NCI-H510A treated with DMSO at 0.1 percent for 48 hours (cell line): ENCODE measurements at places on chromosomes 12 and 14.

GRCh38 chr12:115147916-115148315 lies 463.9 kb upstream of the TBX3 start:
- no peak for DNase-seq

DNA sequence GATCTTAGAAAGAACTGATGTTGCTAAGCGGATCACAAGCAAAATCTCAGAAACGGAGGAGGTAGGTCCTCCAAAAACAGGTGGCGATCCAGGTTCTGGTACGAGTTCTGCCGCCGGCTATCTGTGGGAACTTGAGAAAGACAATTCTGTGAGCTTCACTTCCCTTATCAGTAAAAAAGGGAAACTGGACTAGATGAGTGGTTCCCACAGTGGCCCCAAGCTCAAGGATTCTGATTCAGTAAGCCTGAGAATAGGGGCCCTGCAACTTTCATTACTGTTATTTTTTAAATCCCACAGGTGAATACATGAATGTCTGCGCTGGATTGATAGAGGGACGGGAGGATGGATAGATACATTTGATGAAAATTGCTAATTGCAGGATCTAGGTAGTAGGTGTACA lies 160.2 kb downstream of the PPM1H start:
- DNase-seq = no peak

DNA sequence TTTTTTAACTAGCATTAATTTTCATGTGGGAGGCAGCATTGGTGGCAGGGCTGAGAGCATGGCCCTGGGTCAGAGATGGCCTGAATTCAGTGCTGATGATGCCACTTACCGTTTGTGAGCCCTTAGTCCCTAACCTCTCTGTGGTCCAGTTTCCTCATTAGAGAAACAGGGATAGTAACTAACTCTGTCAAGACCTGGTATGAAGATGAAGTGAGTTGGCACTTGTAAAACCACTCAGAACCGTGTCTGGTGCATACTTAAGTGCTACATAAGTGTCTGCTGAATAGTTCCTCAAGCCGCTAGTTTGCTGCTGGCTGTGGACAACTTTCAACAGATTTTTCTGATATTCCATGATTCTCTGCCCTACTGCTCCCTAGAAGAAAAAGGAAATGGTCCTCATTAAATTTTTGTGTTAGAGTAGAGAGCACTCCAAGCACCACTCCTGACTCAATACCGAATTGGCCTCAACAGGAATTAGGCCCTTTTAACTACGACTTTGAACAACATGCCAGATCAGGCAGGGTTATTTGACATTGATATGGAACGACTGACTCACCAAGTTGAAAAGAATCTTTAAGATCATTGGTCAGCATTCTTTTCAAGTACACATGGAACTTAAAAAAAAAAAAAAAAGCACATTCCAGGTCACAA lies 250.2 kb downstream of the ANO2 start:
- DNase-seq = no peak

GRCh38 chr14:33081259-33081658 lies 142.6 kb downstream of the NPAS3 start:
- peak; percentile 81 for DNase-seq

DNA sequence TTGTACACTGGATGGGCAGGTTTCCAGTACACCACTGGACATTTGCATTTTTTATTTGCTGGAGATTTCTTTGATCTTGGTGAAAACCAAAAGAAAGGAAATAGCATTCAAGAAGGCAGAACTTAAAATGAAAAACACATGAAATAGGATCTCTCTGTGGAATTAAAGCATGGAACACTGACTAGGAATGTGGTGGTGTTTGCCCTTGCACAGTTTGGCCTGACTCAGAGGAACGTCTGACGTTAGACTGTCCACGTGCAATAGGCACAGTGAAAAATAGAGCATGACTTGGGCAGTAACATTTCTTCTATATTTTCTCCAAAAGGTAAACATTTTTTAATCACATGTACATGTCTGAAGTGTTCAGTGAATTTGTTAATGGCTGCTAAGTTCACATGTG lies 474.1 kb upstream of the PRICKLE1 start:
- DNase-seq = no peak

DNA sequence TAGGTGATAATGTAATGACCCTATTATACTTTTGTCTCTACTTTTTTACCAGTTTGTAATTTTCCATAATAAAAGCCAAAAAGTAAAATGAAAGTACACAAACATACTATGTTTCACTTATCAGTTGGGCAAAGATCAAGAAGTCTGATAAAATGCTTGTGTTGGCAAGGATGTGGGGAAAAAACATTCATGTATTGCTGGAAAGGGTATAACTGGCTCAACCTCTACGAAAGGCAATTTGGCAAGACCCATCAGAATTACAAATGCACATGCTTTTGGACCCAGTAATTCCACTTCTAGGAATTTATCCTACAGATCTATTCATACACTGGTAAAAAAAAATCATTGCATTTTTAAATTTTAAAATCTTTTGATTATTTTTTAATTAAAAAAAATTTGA lies 68.0 kb downstream of the SPTB start:
- DNase-seq = no peak

DNA sequence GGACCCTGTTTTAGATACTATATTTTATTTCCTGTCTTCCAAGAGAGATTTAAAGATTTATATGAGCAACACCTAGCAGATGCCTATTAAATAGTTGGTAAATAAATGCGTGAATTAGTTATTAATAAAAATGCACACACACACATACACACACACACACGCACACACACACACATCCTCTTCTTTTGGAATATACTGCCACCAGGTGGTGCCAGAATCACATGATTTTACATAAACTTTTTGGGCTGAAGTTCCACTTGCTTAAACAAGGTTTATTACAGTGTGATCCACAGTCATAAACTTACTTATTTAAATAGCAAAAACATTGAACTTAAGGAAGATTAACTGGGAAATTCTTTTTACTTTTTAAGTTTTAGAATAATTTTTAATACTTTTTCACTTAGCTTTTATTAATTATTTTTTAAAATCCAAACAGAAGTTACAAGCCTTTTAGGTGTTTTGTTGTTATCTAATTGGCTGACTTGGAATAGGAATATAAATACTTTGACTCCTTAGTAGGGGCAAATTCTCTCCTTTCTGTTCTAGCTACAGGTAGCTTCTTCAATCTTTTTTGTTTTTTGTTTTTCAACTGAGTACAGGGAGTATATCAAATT lies 17.5 kb downstream of the RAD51B start:
- DNase-seq = peak; percentile 52
